Effector memory CD4-positive, alpha-beta T cell (primary cell): ENCODE measurements at places on chromosomes 4 and X.

DNA sequence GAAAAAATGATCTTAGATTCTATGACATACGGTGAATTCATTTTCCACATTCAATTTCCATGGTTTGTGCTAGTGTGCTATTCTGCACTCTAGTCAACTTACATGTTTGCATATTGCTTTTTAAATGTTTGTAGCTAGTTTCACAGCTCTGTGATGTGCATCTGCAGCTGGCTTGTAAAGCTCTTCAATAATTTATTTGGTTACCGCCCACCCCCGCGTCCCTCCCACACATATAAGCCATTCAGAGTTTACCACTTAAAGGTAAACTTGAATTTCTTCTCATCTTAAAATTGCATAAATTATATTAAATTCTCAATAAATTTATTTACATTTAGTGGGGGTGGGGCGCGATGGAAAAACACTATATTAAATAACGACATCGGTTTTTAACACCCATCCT, 291 bp upstream of the NBDY start:
- DNase-seq: no peak

DNA sequence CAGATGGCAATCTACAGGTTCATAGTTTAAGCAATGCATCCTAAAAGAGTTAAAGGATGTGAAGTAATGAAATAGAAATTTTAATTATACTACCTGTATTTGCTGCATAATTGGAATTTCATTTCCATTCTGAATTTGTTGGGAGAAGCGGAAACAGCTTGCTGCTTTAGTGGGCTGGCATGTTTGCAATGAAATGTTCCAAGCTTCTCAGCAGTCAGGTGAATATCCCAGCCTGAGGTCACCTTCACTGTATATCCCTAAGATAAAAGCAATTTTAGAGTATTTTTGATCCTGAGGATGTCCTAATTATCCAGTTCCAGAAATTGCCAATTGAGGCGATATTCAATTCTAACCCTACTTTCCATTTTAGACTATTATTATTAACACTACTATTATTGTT, 136.1 kb upstream of the ARSJ start:
- DNase-seq: no peak

DNA sequence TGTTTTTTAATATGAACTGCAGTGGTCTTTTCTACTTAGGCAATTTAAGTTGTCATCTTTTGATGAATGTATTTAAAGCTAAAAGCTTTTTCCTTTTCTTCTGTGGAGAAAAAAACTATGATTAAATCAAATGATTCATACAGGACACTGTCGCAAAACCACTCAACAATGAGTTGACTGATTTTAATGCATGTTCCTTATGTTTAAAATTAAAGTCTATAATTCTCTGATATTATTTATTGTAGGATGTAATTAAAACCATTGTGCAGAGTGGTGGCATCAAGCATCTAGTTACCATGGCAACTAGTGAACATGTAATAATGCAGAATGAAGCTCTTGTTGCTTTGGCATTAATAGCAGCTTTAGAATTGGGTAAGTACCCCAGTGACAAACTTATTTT, 172.5 kb downstream of the RAP1GDS1 start:
- no peak for DNase-seq

GRCh38 chr4:124973716-124974115, 261.2 kb upstream of the ANKRD50 start:
- DNase-seq: no peak

DNA sequence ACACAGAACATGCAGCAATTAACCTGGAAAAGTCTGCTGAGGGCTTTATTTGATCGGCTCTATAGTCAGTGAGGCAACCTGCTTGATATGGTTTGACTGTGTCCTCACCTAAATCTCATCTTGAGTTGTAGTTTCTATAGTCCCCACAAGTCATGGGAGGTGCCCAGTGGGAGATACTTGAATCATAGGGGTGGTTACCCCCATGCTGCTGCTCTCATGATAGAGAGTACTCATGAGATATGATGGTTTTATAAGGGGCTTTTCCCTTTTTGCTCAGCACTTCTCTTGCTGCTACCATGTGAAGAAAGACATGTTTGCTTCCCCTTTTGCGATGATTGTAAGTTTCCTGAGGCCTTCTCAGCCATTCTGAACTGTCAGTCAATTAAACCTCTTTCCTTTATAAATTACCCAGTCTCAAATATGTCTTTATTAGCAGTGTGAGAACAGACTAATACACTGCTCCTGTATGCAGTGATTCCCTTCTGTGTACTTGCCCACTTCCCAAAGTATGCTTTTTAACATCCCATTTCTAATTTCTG, 78.2 kb downstream of the NPFFR2 start:
- no peak for DNase-seq

GRCh38 chrX:7202206-7202605, 54.3 kb upstream of the PUDP start:
- DNase-seq: no peak

DNA sequence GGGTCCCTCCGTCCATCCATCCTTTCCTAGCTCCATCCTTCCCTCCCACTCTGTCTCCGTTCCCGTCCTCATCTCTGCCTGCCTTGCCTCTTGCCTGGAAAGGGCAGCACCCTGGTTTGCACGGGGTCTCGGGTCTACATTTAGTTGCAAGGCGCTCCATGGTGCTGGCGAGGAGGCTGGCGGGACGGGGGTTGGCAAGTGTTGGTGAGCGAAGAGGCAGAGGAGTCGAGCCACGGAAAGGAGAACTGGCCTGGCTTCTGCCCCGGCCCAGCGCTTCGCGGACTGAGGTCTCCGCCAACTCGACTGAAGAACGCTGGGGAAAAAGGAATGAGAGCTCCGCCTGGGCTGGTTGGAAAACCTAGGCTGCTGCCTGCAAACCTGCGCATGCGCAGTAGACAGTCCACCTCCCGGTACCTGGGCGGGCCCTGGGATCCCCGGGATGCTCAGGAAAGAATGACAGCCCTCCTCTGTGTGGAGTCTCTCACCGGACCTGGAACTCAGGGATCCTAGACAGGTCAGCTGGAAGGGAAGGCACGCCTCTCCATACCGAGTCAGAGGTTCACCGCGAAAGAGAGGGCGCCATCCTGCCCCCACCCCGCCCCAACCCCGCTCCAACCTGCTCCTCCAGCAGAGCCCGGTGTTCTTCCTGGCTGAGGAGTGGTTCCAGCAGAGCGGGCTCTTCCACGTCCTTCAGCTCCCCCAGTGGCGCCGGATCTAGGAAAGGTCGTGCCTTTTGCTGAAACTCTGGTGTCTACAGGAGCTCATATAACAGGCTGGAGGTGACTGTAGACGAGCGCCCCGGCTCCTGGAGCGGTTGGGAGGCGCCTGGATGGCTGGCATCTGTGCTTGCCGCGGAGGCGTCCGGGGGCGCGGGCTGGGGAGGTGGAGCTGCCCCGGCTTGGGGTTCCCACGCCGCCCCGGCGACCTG, 6.0 kb downstream of the FRG2 start:
- no peak for DNase-seq

DNA sequence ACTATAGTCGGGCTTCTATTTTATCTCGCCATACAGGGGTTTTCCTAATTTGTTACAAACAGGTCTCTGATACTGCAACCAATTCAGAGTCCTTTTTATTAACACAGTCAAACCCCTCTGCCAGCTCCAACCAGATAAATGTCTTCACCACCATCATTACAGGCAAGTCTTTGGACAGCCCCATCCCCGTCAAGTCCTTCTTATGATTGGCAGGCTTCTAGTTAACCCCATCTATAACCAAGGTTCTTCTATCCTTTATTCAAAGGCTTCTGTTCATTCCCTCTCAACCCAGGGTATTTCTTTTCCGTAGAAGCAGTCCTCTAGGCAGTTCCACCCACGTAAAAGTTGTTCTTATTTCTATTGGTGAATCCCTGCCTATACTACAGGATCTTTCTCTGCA, 29.9 kb upstream of the FOXR2 start:
- DNase-seq: no peak

- no peak for DNase-seq
Measured at GRCh38 chr4:108107729-108108382, 60.9 kb downstream of the LEF1 start.

DNA sequence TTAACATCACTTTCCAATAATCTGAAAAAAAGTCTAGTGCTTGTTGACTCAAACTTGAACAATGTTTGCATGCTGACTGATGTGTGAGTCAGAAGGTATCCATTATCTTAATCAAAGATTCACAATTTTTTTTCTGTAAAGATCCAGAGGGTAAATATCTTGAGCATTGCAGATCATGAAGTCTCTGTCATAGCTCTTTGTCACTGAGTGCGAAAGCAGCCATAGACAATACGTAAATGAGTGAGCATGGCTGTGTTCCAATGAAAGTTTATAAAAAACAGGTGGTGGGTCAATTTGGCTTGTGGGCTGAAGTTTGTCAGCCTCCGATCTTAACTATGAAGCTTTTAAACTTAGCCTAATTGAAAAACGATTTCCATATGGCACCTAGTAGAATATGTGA, 37.7 kb downstream of the NHS start:
- DNase-seq: no peak

GRCh38 chr4:94271248-94271647, 63.6 kb downstream of the SMARCAD1 start:
- no peak for DNase-seq
